ENCODE measurements at places on chromosomes 1 and 21. TPM values are rescaled to one million over a fixed set of nuclear protein-coding genes. Genes with fewer than 3 reads are reported as not detected.

Gene A3GALT2
- polyA plus RNA-seq: not detected

Gene AJAP1
- 0.37 TPM for polyA plus RNA-seq

Gene S100A5
- not detected for polyA plus RNA-seq

Gene COL6A1
- 605 TPM for polyA plus RNA-seq

Gene SFT2D2
- 7.2 TPM for polyA plus RNA-seq

Gene TLR5
- 3.4 TPM for polyA plus RNA-seq

Gene ARHGEF16
- polyA plus RNA-seq: 0.37 TPM

Gene RNF223
- polyA plus RNA-seq: 0.23 TPM

Gene OPTC
- polyA plus RNA-seq: not detected

Gene KCNA3
- 0.17 TPM for polyA plus RNA-seq

Gene SUSD4
- 3.6 TPM for polyA plus RNA-seq

Gene ACTA1
- 3,829 TPM for polyA plus RNA-seq

Gene TAGLN2
- polyA plus RNA-seq: 170 TPM

Gene OR2T33
- polyA plus RNA-seq: not detected

Gene RGSL1
- not detected for polyA plus RNA-seq

Gene CYP4A11
- polyA plus RNA-seq: 0.12 TPM

Gene SHISA4
- polyA plus RNA-seq: 91.9 TPM
